Psoas muscle (tissue), 8 donors: ENCODE measurements at places on chromosomes 2 and 18. TPM values are rescaled to one million over a fixed set of nuclear protein-coding genes. Genes with fewer than 3 reads are reported as not detected.

Gene CCDC195
- polyA plus RNA-seq = not detected

Gene TNFRSF11A
- 0.23 TPM for polyA plus RNA-seq

Gene REG1A
- 0.13 TPM for polyA plus RNA-seq

- no peak for DNase-seq
Measured at GRCh38 chr18:4593459-4593858, 138.4 kb upstream of the DLGAP1 start.

GRCh38 chr2:73969356-73969755 lies 15.4 kb upstream of the TET3 start:
- no peak for DNase-seq

DNA sequence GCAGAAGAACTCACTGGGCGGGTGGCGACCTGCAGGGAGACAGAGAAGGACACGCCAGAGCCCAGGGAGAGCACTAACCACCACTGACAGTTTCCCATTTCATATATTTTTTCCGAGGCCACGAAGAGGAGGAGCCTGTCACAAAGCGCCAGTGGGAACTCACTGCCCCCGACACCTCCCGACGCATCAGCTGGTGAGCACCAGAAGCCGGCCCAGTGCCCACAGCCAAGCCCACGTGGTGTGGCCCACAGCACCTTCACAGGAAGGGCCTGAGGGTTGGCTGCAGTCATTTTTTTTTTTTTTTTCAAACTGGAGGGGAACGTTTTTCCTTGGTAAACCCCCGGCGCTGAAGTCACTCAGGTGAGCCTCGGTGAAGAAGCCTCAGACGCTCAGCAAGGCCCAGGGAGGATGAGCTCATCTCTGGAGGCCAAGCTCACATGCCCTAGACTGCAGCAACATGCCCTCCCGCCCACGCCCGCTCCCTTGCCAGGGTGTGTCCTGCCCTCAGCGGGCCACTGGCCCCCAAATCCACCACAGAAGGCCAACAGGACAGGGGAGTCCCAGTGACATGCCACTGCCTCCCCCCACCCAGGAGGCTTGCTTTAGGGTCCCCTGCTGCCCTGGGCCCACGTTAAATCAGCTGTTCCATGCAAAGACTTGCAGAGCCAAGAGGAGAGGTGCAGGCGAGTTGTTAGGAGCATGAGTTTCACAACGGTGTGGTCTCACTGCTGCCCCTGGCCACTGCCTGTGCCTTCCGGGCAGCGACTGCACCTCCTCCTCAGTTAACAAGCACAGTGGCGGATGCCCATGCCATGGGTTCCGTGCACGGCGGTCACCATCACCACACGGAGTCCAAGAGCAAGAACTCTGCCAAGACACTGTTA lies 68.1 kb downstream of the PARD6G start:
- DNase-seq = no peak

- no peak for DNase-seq
Measured at GRCh38 chr2:43685357-43685756, 9.1 kb upstream of the C1GALT1C1L start.

GRCh38 chr2:88828397-88829137 lies 137.1 kb downstream of the RPIA start:
- DNase-seq = peak; percentile 39

DNA sequence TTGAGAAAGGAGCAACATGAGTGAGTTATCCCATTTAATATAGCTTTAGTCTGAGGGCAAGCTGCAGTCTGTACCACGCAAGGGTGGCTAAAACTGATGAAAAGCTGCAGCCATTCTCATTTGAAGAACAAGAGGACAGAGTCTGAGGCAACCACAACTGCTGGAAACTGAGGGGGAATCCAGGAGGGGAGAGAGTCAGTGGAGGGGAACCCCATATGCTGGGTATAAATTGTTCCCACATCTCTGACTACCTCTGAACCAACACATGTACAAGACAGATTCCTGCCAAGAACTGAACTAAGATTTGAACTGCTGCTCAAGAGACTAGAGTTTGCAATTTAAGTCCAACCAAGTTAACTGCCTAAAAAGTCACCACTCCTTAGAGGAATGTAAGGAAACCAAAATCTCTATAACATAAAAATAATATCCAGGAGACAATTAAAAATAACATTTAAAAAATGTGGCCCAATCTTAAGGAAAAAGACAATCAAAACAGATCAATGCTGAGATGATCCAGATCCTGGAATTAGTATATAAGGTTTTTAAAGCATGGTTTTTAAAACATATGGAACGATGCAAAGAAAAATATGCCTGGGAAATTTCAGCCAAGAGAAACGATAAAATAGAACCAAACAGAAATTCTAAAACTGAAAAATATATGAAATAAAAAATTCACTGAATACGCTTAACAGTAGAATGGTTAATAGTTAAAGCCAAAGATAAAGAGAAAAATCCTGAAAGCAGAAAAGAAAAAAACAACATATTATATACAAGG lies 11.2 kb downstream of the CWC22 start:
- DNase-seq = no peak

GRCh38 chr2:218428846-218429558 lies 10.1 kb downstream of the VIL1 start:
- no peak for DNase-seq

- peak; percentile 41 for DNase-seq
Measured at GRCh38 chr2:120525056-120526046, 179.4 kb downstream of the INHBB start.
